ENCODE measurements at places on chromosomes 11 and 22.

GRCh38 chr11:72781313-72782080 lies 12.3 kb downstream of the STARD10 start:
- peak; percentile 42 for DNase-seq

- no peak for DNase-seq
These were observed 85.3 kb upstream of the GAL start for GRCh38 chr11:68598816-68599653.

DNA sequence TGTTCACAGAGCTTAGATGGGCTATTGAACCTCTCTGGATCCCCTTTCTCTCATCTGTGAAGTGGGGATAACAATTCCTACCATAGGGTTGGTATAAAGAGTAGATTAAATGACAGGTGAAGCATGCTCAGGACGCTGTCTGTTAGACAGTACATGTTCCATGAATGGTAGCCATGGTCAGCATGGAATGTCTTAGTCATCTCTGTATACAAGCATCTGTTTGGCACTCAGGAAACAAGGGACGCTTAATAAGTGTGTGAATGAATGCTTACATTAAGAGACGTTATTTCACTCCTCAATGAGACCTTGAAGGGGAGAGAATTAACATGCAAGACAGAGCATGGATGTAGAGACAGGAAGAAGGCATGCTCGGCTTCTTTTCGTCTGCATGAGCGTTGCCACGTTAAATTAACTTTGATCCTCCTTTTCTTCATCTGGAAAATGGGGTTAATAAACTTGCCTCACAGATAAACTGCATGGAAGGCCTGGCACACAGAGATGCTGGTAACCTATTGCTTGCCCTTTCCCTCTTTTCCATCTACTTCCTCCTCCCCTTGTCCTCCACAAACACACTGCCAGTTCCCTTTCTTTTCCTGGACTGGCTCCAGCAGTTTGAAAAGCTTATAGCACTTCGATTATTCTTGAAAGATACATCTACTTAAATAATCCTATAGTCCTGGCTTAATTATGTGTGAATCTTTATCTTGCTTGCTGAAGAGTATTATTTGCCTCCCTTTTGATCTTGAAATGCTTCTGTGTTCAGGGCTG lies 267.2 kb upstream of the MTNR1B start:
- no peak for DNase-seq

DNA sequence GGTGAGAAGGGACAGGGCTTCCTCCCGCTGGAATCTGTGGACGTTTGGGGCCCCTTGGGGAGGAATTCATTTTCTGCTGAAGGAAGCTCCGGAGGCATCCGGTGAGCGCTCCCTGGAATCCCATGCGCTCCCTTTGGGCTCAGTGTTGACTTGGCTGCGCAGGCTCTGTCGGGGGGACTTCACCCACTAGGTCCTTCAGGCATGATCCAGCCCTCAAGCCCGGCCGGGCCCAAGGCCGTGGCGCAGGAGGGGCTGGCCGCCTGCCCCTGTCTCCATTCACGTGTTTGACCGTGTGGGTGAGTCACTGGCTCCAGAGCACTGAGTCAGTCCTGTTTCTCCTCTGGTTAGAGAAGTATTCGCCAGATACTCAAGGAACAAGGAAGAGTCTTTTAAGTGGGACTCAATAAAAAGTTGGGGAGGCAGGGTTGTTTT lies 1.4 kb downstream of the CTTN start:
- DNase-seq = no peak

GRCh38 chr11:36037031-36037430 lies 93.2 kb downstream of the LDLRAD3 start:
- no peak for DNase-seq

- DNase-seq = no peak
These were observed 66.7 kb downstream of the BID start for GRCh38 chr22:17707526-17707925.

DNA sequence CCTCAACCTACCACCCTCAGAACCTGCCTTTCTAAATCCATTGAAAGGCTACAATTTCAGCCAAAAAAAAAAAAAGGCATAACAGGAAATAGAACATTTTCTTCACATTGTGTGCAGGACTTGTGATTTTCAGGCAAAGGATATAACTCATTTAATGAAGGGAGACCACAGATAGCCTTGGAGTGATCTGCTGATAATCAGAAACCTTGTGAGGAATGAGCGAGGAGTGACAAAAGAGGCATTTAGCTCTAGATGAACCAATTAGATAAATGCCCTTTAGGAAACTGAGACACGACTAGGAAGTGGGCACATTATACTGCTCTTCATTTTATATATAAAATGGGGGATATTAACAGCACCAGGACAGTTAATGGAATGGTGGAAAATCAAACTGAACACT lies 216.5 kb upstream of the GRIA4 start:
- no peak for DNase-seq

DNA sequence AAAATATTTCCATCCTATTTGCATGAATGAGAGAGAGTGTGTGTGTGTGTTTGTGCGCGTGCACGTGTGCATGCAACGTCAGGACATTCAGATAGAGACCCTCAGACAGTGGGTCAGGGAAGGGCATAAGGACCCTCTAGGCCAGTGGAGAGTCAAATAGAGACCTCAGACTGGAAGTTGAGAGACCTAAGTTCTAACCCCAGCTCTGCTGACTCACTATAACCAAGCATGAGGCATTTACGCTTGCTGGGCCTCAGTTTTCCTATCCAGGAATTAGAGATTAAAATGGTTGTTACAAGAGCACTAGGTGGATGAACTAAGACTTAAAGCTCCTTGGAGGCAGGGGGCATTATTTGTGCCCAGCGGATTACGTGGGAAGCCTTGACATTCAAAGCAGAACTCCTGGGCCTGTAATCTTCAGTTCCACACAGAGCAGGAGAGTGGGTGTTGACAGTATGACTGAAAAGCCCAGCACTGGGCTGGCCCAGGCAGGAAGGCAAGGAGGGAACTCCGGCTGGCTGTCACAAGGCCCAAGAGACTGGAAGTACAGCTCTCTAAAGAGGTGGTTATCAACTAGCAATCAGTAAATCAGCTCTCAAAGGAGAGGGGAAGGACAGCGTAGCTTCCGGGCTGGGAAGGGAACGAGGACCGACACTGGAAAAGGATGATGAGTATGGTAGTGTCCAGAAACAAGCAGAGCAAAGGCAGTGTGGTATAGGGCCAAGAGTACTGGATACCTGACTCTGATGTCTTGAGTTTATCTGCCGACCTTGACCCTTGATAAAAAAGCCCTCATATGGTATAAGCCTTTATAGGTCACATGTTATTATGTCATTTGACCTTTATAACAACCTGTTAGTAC lies 9.2 kb downstream of the RHOG start:
- no peak for DNase-seq

- no peak for DNase-seq
These were observed 173.5 kb downstream of the TTC28 start for GRCh38 chr22:28506150-28506535.

GRCh38 chr11:106271086-106271485 lies 193.6 kb downstream of the AASDHPPT start:
- DNase-seq = no peak

All from activated CD4-positive, alpha-beta T cell treated with anti-CD3 and anti-CD28 coated beads for 1 hour (primary cell).